ENCODE measurements at places on chromosomes 11 and 22. TPM values are rescaled to one million over a fixed set of nuclear protein-coding genes. Genes with fewer than 3 reads are reported as not detected.
A peak's percentile ranks its signal among the peaks of the same experiment; 100 is the strongest.

The PRODH gene
- total RNA-seq: 1.9 TPM

DNA sequence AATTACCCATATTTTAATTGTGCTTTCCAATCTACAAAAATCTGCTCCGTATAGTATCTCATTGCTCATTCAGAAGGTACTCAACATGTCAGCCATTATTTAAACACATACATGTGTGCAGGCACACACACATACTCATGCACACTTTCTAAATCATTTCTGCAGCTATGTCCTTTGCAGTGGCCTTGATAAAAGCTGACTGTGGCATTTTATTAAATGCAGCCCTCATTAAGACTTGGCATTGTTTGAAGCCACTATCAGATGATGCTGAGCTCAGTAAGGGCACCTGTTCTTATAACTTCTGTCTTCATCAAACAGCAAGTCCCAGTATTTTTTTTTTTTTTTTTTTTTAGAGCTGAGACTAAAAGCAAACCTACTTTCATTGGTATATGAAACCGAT is 1071.9 kb upstream of the CCDC90B start:
- no peak for DNase-seq
- no peak overlapping the region for H3K4me3 ChIP-seq
- no peaks in the 10 kb centered on the region for H3K27me3 ChIP-seq
- H3K27ac ChIP-seq: no peak overlapping the region
- H3K4me1 ChIP-seq: no peaks in the 10 kb centered on the region
- no peaks in the 10 kb centered on the region for H3K36me3 ChIP-seq

The SLCO2B1 gene
- total RNA-seq: 82.4 TPM

- peak; percentile 76 for DNase-seq
- H3K4me3 ChIP-seq: no peak overlapping the region
- H3K36me3 ChIP-seq: no peaks in the 10 kb centered on the region
Measured at GRCh38 chr11:128039140-128040021, 548.0 kb downstream of the ETS1 start.

The THAP12 gene
- 36.7 TPM for total RNA-seq

- no peak for DNase-seq
- no peaks in the 10 kb centered on the region for H3K36me3 ChIP-seq
- H3K27ac ChIP-seq: no peak overlapping the region
- no peak overlapping the region for H3K4me3 ChIP-seq
- H3K4me1 ChIP-seq: no peaks in the 10 kb centered on the region
Measured at GRCh38 chr11:36425561-36426081, 84.5 kb downstream of the TRAF6 start.

The CENATAC gene
- total RNA-seq: 56.4 TPM

- no peaks in the 10 kb centered on the region for H3K4me1 ChIP-seq
- peak within 1 kb of the TSS; percentile 56 for H3K4me3 ChIP-seq
- no peaks in the 10 kb centered on the region for H3K27me3 ChIP-seq
- peak within 1 kb of the TSS; percentile 14 for H3K27ac ChIP-seq
- H3K36me3 ChIP-seq: peaks cover 3% of the 10 kb centered on the region
Measured at GRCh38 chr22:43142880-43143562, at the start of gene MCAT. Gene MCAT, minus strand, starts transcription at chr22:43143398. Its CDS starts 50 bp downstream, at chr22:43143348.

The ACR gene
- total RNA-seq: 1.6 TPM

The CDCA5 gene
- 1.0 TPM for total RNA-seq

The NLRP14 gene
- 0.10 TPM for total RNA-seq
